ENCODE measurements at places on chromosomes 1 and 21.

GRCh38 chr1:212634252-212634651, 25.7 kb downstream of the ATF3 start:
- DNase-seq = no peak

- DNase-seq = no peak
Observed at GRCh38 chr1:18612073-18612472, 18.6 kb upstream of the PAX7 start.

- no peak for DNase-seq
Observed at GRCh38 chr21:44666401-44667320, at the start of gene KRTAP12-2. TSS of gene KRTAP12-2 (minus strand) at chr21:44666927. CDS start at chr21:44666886, 41 bp downstream.

DNA sequence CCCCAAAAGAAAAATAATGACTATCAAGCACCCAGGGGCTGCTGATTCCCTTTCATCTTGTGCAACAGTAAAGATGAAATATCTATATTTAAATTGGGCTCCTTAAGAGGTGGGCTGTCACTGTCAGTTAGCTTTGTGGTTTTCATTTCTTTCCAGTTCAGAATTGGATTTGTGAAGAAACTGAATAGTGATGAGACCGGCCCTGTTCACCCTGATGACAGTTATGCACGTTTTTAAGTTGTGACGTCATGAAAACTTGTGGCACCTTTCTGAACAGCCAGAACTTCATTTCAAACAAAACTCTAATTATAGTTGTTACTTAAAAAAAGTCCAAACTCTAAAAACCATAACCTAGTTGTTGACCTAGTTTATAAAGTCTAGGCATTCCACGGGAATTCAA, 125.9 kb downstream of the RUNX1 start:
- DNase-seq = no peak

DNA sequence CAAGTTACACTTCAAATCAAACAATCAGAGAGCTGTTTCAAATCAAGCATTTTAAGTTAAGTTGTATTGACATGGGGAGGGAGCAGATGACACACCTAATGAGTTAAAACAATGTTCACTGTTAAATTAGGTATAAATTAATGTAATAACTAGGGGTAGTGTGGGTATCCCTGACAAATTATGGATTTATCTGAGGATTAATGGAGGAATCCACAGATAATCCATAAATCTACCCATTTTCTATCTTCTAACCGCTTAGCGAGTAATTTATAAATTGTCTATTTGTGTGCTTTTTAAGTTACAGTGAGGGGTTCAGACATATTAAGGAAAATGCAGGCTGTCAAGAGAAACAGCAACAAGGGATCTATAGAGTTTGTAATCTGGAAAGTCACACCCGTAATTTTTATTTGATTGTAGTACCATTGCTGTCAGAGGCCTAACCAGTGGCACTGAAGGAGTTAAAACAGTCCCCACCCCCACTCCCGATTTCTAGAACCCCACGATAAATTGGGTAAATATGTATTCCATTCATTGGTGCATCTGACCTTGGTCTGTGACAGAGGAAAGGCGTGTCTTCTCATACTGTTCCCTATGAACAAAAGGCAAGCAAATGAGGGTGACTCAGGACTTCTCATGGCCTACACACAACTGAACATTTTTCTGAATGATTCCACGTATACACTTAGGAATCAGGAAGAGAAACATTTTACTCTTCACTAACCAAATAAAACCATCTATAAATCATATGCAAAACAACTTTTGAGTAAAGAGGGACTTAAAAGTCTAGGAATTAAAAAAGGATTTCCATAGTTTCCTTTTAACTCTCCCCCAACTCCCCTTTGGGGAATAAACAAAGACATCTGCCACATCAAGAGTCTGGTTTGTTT, 7.4 kb downstream of the IRF2BP2 start:
- no peak for DNase-seq

DNA sequence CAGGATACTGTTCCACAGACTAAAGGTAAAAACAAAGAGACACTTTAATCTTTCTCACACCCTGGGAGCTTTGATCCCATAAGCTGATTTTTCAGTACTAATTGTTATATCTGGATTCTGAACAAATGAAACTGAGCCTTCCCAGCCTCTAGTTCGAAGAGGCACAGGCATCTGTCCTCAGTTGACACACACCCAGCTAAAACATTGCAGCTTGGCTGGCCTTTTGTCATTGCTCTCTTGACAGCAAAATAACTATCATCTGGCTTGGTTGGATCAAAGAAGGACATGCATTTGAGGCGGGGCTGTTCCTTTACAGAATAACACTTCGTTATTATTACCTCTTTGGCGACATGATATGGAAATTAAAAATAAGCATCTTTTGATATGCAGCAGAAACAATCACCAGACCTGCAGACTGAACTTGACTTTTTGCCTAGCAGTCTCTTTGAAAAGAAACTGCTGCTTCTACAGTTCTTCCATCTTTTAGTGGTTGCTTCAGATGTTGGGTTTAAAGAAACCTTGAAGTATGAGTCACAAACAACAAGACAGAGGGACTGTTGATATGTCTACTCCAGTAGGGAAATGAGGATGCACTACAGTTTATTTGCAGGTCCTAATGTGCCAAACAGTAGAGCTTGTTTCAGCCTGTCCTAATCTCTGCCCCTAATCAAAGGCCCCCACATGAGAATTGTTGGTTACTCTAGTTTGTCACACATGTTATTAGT, 166.5 kb downstream of the TPR start:
- DNase-seq = no peak

DNA sequence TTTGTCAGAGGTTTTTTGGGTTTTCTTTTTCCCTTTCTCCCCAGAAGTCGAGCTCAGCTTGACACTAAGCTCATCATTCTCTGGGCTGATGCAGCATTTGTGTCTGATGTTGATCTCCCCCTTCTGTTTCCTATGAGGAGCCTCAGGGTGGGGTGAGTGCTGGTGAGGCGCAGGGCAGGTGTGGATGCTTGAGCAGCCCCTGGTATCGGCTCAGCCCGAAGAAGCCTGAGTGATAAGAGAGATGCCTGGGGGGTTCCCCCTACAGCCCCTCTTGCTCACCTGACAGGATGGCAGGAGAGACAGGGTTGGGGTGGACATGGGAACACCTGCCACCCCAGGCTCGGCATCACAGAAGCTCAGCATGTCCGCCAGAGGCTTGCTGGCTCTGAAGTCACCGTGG, 239.0 kb downstream of the RHOU start:
- no peak for DNase-seq

GRCh38 chr1:30373471-30374399, 349.6 kb downstream of the MATN1 start:
- DNase-seq = no peak

DNA sequence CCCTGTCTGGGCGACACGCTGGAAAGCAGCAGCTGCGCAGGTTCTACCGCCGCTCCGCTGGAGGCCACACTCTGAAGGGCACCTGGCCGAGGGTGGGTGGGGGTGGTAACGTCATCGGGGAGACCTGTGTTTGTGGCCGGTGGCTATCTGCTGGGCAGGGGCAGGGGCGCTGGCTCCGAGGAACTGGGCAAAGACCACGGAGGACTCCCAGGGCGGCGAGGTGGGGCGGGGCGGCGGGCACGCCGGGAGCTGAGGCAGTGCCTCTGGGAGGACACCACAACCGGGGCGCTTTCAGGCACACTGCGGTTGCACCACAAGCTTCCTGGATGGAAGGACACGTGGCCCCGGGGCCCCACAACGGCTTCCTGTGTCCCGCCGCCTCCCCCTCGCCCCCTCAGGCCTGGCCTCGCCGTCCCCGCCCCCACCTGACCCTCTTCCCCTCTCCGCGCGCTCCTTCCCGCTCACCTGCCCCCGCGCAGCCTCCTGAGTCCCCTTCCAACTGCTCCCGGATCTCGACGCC, 3.3 kb upstream of the DENND2D start:
- DNase-seq = no peak

GRCh38 chr1:165287329-165287728, 69.2 kb downstream of the LMX1A start:
- DNase-seq = no peak

GRCh38 chr1:30613188-30613587, 110.2 kb downstream of the MATN1 start:
- no peak for DNase-seq

DNA sequence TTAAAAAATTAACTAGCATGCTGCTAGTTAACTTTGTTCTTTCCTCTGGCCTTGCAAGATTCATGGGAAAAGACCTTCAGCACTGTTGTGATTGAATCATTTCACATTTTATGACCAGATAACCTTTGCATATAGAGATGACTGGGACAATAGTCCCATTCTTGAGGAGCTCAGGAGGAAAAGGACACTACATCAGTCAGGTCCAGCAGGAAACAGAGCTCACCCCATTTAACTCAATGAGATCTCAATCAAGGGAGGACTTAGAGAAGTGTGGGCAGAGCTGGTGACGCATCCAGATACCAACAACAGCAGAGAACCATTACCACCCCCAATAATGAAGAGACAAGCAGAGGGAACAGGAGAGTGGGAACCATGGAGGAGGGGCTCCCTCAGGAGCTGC, 109.4 kb upstream of the GUCA2B start:
- DNase-seq = no peak

GRCh38 chr1:245220381-245220985, 65.7 kb downstream of the KIF26B start:
- DNase-seq = no peak

DNA sequence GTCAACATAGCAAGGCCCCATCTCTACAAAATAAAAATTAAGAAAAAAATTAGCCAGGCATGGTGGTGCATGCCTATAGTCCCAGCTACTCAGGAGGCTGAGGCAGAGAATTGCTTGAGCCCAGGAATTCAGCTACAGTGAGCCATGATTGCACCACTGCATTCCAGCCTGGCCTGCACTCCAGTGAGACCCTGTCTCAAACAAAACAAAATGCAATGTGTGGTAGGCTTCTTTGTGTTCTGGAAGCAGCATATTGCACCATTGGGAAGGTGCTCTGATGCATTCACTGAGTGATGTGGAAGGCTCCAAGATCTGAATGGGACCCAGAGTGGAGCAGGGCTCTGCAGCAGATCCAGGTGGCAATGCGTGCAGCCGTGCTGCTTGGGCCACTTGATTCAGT, 99.6 kb upstream of the COG2 start:
- DNase-seq = no peak

DNA sequence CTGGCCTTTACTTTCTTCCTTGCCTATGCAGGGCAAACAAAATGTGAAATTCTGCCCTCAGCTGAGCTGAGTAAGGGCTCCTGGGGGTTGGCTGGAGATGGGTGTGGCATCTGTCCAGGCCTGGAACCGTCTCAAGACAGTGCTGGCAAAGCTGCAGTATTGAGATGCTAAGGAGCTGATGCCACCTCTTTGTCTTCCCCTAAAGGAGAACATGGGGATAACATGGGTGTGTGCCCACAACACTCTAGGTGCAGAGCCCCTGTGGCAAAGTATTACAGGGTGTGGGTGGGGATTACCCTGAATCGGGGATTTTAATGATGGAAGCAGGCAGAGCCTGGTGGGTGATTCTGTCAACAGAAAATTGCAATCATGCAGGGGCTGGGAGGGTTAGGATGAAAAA, 2.5 kb upstream of the ST3GAL3 start:
- no peak for DNase-seq

DNA sequence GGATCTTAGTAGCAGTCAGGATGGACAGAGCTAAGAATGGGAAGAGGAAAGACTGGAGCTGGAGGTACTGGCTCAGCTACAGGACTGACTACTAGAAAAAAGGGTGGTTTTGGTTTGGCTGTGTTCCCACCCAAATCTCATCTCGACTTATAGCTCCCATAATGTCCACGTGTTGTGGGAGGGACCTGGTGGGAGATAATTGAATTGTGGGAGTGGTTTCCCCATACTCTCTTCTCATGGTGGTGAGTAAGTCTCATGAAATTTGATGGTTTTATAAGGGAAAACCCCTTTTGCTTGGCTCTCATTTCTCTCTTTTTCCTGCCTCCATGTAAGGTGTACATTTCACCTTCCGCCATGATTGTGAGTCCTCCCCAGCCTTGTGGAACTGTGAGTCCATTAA, 466.5 kb upstream of the DEPDC1 start:
- no peak for DNase-seq

GRCh38 chr21:38351961-38352521, 95.2 kb downstream of the KCNJ15 start:
- DNase-seq = no peak

DNA sequence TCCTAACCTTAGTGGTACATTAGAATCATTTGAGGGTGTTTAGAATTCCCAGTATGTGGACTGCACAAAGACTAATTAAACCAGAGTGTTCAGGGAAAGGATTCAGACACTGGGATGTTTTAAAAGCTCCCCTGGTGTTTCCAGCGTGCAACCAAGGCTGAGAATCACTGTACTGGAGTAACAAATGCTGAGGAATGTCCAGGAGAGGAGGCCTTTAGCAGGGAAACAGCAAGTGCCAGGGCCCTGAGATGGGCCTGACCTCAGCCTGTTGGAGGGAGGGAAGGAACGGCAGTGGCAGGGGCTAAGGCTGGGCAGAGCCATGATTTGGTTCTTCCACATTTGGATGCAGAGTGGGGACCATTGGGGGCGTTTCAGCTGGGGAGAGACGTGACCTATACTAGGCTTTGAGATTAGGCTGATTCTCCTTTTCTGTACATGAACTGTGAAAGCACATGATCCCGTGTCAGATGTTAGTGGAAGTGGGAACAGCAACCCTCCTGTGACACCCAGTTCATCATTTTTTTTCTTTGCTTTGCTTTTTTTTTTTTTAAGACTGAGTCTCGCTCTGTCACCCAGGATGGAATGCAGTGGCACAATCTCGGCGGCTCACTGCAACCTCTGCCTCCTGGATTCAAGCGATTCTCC, 49.3 kb downstream of the KANK4 start:
- no peak for DNase-seq

- no peak for DNase-seq
Observed at GRCh38 chr1:207039380-207040180, 7.0 kb upstream of the C1orf116 start.

DNA sequence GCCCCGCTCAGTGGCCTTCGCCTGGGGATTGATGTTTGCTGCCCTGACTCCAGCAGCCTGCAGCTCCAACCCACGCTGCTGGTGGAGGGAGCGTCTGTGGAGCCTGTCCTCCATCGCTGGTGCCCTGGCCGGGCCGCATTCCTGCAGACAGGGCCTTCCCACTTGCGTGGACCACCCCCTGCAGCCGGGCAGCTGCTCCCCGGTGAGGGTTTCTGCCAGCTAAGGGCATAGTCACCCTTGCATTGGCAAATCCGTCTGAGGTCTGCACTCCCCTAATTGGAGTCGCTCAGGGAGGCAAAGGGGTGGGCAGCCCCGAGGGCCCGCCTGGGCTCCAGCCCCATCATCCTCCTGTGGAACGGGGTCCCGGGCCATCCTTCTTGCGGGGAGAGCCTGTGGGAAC, 43.5 kb downstream of the PRDM16 start:
- no peak for DNase-seq

- DNase-seq = peak; percentile 8
Observed at GRCh38 chr1:117842408-117843170, 86.8 kb downstream of the GDAP2 start.

Data from HuH-7 (cell line).